ENCODE measurements at places on chromosomes 6 and 20.

GRCh38 chr6:147366290-147366689 lies 142.2 kb upstream of the SAMD5 start:
- DNase-seq = no peak

DNA sequence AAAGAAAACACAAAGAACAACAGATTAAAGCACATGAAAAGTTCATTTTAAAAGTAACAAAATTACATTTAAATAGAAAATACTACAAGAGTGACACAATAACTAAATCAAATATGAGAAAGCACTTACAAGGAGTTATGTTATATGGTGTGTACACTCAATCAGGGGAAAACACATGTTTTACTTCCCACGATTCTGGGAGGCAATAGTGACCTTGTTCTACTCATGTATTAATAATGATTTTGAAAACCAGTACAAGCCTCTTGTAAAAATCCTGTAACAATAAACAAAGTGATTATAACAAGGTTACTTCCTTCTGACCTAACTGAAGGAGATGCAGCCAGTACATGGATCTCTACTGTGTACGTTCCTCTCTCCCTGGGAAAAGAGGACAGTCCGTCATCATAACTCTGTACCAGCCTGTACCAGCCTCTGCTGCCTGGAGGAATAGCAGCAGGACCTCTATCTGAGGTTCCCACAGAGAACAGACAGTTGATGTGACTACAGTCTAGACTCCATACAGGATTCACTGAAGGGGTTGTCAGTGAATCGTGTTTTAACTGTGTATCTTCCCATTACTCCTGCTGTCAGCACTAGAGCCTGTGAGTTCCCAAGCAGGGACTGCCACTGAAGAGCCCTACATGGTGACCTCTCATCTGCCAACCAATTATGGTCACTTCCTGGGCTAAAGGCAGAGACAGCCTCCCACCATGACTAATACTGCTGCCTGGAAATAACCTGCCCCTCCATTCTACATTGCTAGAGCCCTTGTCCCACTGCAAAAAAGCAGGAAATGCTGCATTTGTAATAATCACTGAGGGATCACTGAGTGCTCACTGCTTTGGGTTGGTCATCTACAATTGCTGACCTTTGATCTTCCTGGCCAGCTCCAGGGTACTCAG lies 149.7 kb downstream of the KIF16B start:
- DNase-seq = no peak

DNA sequence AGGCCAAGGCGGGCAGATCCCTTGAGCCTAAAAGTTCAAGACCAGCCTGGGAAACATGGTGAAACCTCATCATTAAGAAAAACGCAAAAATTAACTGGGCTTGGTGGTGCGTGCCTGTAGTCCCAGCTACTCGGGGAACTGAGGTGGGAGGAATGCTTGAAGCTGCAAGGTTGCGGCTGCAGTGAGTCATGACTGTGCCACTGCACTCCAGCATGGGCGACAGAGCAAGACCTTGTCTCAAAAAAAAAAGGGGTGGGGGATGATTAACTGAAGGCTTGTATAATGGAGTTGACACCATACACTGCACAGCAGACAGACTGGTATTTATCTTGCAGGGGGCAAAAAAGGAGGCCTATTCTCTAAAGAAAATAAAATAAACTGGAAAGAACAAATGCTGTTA lies 27.7 kb downstream of the SRPK1 start:
- DNase-seq = no peak

- DNase-seq = no peak
Measured at GRCh38 chr6:122484760-122485159, 13.2 kb upstream of the SERINC1 start.
